ENCODE measurements at places on chromosomes 7 and 10.

- H3K4me3 ChIP-seq: no peak overlapping the region
- H3K27me3 ChIP-seq: no peaks in the 10 kb centered on the region
- no peak for DNase-seq
- H3K36me3 ChIP-seq: peaks cover 13% of the 10 kb centered on the region
- H3K4me1 ChIP-seq: peaks cover 4% of the 10 kb centered on the region
Observed at GRCh38 chr10:101373063-101373462, 19.1 kb downstream of the BTRC start.

DNA sequence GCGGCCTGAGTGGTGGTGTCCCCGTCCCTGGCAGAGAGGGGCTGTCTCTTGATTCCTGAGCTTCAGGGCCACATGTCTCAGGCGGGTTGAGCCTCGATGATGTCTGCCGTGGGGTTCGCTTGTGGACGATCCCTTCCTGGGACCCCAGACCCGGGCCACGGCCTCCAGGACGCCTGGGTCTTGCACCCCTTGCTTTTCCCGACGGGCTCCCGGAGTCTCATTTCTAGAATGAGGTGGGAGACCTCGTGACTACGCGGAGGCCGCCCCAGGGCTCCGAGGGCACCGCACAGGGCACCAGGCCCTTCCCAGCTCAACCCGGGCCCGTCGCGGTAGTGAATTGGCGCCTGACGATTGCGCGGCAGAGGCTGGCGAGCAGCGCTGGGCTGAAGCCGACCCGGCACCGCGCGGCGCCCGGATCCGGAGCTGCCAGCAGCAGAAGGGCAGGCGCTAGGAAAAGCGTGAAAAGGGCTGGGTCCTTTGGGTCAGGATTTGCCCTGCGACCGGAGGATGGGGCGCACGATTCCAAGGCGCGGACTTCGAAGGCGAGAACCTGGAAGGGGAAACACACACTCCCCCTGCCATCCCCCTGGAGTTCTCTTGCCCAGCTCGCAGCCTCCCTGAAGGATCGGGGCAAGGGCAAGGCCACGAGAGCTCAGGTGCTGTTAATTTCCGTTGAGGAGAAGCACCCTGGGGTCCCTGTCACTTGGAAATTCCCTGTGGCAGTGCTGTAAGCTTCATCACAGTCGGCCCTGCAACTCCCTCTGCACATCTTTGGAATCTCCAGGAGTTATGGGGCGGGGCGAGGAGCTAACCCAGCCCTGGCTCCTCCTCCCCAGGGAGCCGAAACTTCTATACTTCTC, 15.5 kb downstream of the TLX1 start:
- DNase-seq: no peak
- peaks cover 83% of the 10 kb centered on the region for H3K27me3 ChIP-seq
- H3K27ac ChIP-seq: no peak overlapping the region
- peaks cover 25% of the 10 kb centered on the region for H3K4me1 ChIP-seq
- no peaks in the 10 kb centered on the region for H3K36me3 ChIP-seq

GRCh38 chr7:133477791-133478190, 224.9 kb downstream of the EXOC4 start:
- H3K36me3 ChIP-seq: peaks cover 8% of the 10 kb centered on the region
- no peak overlapping the region for H3K27ac ChIP-seq
- DNase-seq: no peak

GRCh38 chr10:8058274-8059111, 4.0 kb downstream of the GATA3 start:
- H3K4me3 ChIP-seq: peak overlapping the region; percentile 96
- H3K27me3 ChIP-seq: no peaks in the 10 kb centered on the region
- H3K4me1 ChIP-seq: peaks cover 69% of the 10 kb centered on the region
- peaks cover 37% of the 10 kb centered on the region for H3K36me3 ChIP-seq

GRCh38 chr7:129780257-129780973, 168.9 kb downstream of the NRF1 start:
- no peak overlapping the region for H3K27ac ChIP-seq
- H3K4me1 ChIP-seq: peaks cover 74% of the 10 kb centered on the region
- DNase-seq: peak; percentile 59
- peaks cover 71% of the 10 kb centered on the region for H3K27me3 ChIP-seq
- H3K4me3 ChIP-seq: peak overlapping the region; percentile 55

DNA sequence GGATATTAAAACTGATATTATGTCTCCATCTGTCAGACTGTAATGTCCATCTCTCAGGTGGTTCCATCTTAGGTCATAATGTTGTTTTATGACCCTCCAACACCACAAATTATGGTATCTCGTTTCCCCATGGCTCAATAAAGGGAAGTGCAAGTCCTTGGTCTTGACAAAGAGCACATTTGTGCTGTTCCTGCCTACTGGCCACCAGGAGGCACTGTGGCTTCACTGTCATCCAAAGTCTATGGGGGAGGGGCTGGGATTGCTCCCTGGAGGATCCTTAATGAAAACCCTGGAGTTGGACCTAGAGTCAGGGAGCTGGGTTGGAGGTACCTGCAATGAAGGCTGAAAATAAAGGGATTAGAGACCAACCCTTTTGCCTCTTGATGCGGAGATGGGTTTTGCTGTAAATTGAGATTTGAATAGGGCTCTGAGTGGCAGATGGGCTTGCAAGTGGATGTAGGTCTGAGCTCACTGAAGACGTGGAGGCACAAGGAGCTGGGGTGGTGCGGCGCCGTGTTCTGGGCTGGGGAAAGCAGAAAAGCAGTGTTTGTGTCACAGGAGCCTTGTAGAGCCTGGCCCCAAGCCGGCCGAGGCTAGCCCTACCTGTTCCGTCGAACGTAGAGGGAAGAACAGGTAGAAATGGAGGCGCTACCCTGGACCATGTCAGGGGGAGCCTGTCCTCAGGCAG, 180.5 kb upstream of the PRSS58 start:
- H3K4me3 ChIP-seq: no peak overlapping the region
- H3K4me1 ChIP-seq: peaks cover 44% of the 10 kb centered on the region
- H3K27ac ChIP-seq: no peak overlapping the region
- H3K27me3 ChIP-seq: no peaks in the 10 kb centered on the region

- no peak overlapping the region for H3K27ac ChIP-seq
- no peak overlapping the region for H3K4me3 ChIP-seq
- H3K4me1 ChIP-seq: peaks cover 43% of the 10 kb centered on the region
- H3K27me3 ChIP-seq: peaks cover 98% of the 10 kb centered on the region
Observed at GRCh38 chr10:100745882-100746783, 751 bp downstream of the PAX2 start.

DNA sequence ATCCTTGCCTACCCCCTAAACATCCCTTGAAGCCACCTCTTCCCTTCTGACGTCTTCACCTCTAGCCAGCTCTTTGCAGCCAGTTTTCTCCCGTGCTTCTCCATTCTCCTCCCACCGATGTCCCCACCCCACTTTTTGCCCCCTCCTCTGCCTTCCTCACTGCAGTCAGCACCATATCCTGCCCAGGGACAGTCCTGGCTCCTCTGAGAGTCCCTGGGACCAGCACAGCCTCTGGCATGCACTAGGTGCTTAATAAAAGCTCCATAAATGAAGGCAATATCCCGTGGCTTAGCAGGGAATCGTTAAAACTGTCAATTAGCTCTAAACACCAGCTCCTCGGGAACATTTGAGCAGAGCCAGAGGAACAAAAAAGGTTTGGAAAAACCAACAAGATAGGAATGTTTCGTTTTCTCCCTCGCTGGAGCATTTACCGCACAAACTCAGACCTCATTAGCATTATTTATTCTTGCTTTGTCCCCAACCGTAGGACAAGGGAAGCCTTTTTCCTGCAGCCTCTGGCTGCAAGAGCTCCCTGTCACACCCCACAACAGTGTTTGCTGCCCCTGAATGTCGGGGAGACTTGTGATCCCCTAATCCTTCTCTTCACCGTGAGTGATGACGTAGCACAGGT, 16.1 kb downstream of the MYL10 start:
- no peaks in the 10 kb centered on the region for H3K4me1 ChIP-seq
- DNase-seq: no peak
- H3K27me3 ChIP-seq: no peaks in the 10 kb centered on the region
- H3K4me3 ChIP-seq: no peak overlapping the region

DNA sequence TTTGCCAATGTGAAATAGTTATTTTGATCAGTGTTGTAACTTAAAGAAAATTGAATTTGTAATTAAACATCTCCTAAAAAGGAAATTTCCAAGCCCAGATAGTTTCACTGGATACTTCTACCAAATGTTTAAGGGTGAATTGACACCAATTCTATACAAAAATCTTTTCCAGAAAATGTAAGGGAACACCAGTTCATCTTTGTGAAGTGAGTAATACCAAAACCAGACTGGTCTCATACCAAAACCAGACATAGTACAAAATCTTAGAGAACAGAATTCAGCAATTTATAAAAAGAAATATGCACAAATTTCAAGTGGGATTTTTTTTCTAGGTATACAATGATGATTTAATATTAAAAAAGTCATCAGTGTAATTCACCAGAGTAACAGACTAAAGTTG, 86.0 kb upstream of the ZNF32 start:
- H3K36me3 ChIP-seq: no peaks in the 10 kb centered on the region
- no peak for DNase-seq
- no peak overlapping the region for H3K27ac ChIP-seq
- H3K27me3 ChIP-seq: no peaks in the 10 kb centered on the region

DNA sequence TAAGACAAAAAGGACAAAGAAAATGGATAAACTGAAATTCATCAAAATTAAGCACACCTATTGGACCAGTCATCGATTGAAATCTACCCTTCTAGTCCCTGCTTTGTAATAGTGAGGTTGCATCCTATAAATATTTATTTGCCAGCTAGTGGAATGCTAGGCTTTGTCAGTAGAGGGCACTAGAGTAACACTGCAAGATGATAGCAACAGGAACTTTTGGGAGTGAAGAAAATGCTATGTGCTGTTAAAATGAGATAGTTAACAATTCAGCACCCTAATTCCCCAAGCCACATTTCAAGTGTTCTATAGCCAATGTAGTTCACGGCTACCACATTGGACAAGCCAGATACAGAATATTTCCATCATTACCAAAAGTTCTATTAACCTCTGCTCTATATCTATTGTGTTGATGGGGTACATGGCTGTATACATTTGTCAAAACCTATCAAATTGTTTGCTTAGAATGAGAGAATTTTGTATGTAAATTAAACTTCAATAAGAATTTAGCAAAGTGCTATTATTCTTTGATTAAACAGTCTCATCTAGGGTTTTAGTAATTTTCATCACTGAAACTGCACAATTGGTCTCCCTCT, 69.8 kb downstream of the LSMEM1 start:
- no peak overlapping the region for H3K27ac ChIP-seq
- H3K4me3 ChIP-seq: no peak overlapping the region
- H3K36me3 ChIP-seq: no peaks in the 10 kb centered on the region
- no peaks in the 10 kb centered on the region for H3K4me1 ChIP-seq
- H3K27me3 ChIP-seq: peaks cover 8% of the 10 kb centered on the region

- H3K27me3 ChIP-seq: no peaks in the 10 kb centered on the region
- H3K27ac ChIP-seq: no peak overlapping the region
- H3K4me1 ChIP-seq: no peaks in the 10 kb centered on the region
- no peak for DNase-seq
- H3K36me3 ChIP-seq: peaks cover 21% of the 10 kb centered on the region
- no peak overlapping the region for H3K4me3 ChIP-seq
Observed at GRCh38 chr10:5951167-5951711, 26.1 kb downstream of the IL15RA start.

GRCh38 chr10:52308251-52309031, 5.6 kb upstream of the DKK1 start:
- no peaks in the 10 kb centered on the region for H3K36me3 ChIP-seq
- H3K4me1 ChIP-seq: no peaks in the 10 kb centered on the region
- H3K4me3 ChIP-seq: peak overlapping the region; percentile 14
- DNase-seq: peak; percentile 16
- H3K27ac ChIP-seq: no peak overlapping the region

GRCh38 chr7:105776068-105776790, 100.2 kb downstream of the ATXN7L1 start:
- no peak overlapping the region for H3K27ac ChIP-seq
- no peaks in the 10 kb centered on the region for H3K36me3 ChIP-seq
- no peak for DNase-seq
- no peaks in the 10 kb centered on the region for H3K27me3 ChIP-seq
- no peak overlapping the region for H3K4me3 ChIP-seq
- H3K4me1 ChIP-seq: no peaks in the 10 kb centered on the region

- no peak for DNase-seq
- no peaks in the 10 kb centered on the region for H3K4me1 ChIP-seq
- H3K27ac ChIP-seq: no peak overlapping the region
- H3K4me3 ChIP-seq: no peak overlapping the region
Observed at GRCh38 chr10:3720228-3721019, 64.6 kb downstream of the KLF6 start.

GRCh38 chr7:30936650-30937245, 25.1 kb downstream of the AQP1 start:
- no peak overlapping the region for H3K27ac ChIP-seq
- peaks cover 8% of the 10 kb centered on the region for H3K27me3 ChIP-seq
- H3K4me1 ChIP-seq: peaks cover 5% of the 10 kb centered on the region
- DNase-seq: no peak
- H3K4me3 ChIP-seq: no peak overlapping the region

- H3K27ac ChIP-seq: no peak overlapping the region
- H3K36me3 ChIP-seq: peaks cover 16% of the 10 kb centered on the region
- H3K4me1 ChIP-seq: peaks cover 6% of the 10 kb centered on the region
Observed at GRCh38 chr10:5449823-5450222, 37.5 kb downstream of the NET1 start.

DNA sequence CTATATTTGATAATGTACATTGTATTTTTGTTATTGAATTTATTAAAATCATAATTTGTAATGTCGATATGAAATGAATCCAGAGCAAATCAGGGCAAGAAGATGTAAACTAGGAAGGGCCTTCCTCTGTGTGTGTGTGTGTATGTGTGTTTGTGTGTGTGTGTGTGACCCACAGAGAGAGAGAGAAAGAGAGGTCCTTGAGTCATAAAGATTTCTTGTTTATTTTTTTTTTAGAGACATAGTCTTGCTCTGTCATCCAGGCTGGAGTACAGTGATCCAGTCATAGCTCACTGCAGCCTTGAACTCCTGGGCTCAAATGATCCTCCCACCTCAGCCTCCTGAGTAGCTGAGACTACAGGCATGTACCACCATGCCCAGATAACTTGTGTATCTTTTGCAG, 50.7 kb downstream of the INPP5F start:
- H3K4me1 ChIP-seq: no peaks in the 10 kb centered on the region
- no peak for DNase-seq
- no peaks in the 10 kb centered on the region for H3K36me3 ChIP-seq
- H3K27ac ChIP-seq: no peak overlapping the region
- H3K27me3 ChIP-seq: no peaks in the 10 kb centered on the region
- no peak overlapping the region for H3K4me3 ChIP-seq

DNA sequence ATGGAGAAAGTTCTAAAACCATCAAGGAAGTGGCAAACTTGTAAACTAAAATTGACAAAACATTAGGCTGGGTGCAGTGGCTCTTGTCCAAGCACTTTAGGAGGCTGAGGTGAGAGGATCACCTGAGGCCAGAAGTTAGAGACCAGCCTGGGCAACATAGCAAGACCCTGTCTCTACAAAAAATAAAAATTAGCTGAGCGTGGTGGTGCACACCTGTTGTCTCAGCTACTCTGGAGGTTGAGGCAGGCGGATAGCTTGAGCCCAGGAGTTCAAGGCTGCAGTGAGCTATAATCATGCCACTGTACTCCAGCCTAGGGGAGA, 29.4 kb upstream of the HNRNPH3 start:
- DNase-seq: no peak
- no peaks in the 10 kb centered on the region for H3K27me3 ChIP-seq
- no peak overlapping the region for H3K4me3 ChIP-seq
- no peak overlapping the region for H3K27ac ChIP-seq
- no peaks in the 10 kb centered on the region for H3K36me3 ChIP-seq

Data from CD4-positive, alpha-beta T cell (primary cell).